ENCODE measurements at places on chromosomes 3 and 15.

GRCh38 chr3:119930286-119930685, 148.4 kb downstream of the NR1I2 start:
- no peak for DNase-seq

- DNase-seq = no peak
Observed at GRCh38 chr15:63436341-63436740, 54.7 kb upstream of the CA12 start.

DNA sequence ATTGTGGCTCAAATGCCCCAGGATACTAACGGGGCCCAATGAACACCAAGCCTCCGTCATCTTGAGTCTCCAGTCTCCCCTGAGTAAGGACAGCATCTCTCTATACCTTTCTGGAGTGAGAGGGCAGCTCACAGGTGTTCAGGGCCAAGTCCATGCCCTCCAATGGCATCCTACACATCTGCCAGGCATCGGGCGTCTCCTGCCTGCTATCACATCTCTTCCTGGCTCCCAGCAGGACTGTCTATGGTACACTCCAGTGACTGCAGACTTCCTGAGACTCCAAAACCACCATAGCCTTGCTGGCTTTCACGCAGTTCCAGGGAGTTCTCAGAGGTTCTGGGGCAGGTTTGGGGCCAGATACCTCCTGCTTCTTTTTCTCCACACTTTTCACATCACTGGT, 28.3 kb downstream of the CX3CR1 start:
- DNase-seq = no peak

DNA sequence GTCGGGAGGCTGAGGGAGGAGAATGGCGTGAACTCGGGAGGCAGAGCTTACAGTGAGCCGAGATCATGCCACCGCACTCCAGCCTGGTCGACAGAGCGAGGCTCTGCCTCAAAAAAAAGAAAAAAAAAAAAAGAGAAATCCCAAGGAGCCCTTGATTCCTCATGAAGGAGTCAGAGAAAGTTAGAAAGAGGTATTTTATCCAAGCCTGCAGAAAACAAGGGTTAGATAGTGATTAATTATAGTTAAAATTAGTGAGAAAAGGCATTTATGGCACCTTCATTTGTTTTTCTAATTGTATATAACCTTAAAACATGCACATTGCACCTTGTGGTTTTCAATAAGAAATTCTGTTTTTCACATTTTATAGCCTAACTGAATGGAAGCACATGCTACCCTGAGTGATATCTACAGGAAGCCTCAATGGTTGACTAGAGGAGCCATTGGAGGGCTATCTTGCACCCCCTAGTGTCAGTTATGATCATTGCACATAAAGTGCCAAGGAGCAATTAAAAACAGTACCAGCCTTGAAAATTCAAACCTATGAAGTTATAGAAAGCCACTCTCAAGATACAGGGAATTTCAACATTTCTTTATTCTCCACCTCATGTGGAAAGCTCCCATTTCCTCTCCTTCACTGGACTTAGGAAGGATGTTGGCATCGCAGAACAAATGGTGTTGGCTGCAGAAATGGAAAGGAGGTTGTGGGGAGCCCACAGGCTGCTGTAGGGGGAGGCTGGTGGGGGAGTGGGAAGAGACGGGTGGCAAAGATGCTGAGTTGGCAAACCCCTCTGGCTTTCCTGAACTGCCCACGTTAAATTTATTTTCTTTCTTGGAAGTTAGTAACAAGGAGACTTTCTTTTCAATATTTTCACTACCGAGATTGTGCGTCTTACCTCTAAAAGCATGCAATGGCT, 48.5 kb downstream of the ITGA11 start:
- no peak for DNase-seq

DNA sequence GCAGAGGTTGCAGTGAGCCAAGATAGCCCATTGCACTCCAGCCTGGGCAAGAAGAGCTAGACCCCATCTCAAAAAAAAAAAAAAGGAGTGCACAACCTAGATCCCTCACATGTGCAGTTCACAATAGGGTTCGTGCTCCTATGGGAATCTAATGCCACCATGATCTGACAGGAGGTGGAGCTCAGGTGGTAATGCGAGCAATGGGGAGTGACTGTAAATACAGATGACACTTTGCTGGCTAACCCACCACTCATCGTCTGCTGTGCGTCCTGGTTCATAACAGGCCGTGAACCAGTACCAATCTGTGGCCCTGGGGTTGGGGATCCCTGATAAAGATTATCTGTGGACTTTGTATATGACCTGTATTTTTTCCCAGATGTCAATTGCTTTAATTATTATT, 16.7 kb downstream of the USP8 start:
- no peak for DNase-seq

GRCh38 chr3:191809326-191809949, 348.5 kb downstream of the PYDC2 start:
- DNase-seq = no peak

DNA sequence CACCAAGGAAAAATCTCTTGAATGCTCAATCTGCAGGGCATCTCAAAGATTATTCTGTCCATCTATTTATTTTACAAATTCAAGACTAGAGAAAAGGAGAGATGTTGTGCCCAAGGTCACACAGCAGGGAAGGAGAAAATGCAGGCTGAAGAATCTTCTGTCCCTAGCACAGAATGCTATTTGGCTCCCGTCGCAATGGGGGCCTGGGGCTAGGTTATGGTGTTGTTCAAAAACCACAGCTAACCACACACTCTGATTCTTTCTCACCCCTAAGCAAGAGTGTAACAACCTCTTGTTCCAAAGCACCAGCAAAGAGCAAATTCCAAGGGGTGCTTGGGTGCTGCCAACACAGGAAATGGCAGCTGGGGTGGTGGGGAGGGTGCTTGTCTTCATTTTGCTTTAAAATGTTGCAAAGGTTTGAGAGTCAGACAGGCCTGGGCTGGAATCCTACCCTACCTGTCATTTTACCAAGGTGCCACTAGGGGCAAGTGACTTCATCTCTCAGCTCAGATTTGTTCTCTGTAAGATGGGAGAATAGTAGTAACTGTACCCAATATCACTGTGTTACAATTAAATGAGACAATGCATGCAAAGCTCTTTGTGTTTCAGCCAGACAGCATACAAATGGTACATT, 112.5 kb downstream of the ADAMTS9 start:
- DNase-seq = no peak

- no peak for DNase-seq
Observed at GRCh38 chr3:9379327-9379726, 16.5 kb downstream of the THUMPD3 start.

GRCh38 chr3:66531256-66531655, 30.4 kb upstream of the LRIG1 start:
- no peak for DNase-seq

GRCh38 chr3:149087208-149087607, 875 bp upstream of the HLTF start:
- no peak for DNase-seq

- DNase-seq = peak; percentile 22
Observed at GRCh38 chr3:52523386-52524257, 10.0 kb downstream of the NT5DC2 start.

GRCh38 chr3:20743553-20744321, 557.7 kb upstream of the SGO1 start:
- no peak for DNase-seq

DNA sequence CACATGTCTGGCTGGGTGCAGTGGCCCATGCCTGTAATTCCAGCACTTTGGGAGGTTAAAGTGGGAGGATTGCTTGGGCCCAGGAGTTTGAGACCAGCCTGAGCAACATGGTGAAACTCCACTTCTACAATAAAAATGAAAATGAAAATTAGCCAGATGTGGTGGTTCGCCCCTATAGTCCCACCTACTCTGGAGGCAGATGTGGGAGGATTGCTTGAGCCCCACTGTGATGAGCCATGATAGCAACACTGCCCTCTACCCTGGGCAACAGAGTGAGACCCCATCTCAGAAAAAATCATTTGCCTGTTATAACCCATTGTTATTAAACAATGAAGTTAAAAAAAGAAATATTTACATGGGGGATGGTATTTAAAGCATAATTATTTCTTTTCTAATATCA, 240.1 kb upstream of the ZPLD1 start:
- DNase-seq = no peak

GRCh38 chr15:31019986-31020385, 28.6 kb upstream of the MTMR10 start:
- DNase-seq = no peak

GRCh38 chr3:115864911-115865310, 241.6 kb downstream of the GAP43 start:
- DNase-seq = no peak

GRCh38 chr15:88194162-88194561, 62.4 kb downstream of the NTRK3 start:
- DNase-seq = no peak

DNA sequence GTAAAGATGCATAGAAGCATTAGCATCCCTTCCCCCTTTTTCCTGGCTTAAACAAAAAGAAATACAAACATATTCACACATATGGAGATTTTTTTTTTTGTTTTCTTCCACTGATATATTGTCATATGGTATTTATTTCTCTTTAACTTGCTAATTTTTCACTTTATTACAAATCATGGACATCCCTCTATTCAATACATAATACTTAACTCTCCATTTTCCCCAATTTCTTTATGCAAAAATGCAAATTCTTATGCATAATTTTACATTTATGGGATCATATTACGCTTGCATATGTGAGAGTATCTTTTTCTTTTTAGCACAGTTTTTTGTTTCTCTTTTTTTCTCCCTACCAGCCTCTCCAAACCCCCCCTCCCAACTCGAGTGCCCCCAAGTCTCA, 48.8 kb downstream of the CCR3 start:
- no peak for DNase-seq

GRCh38 chr15:81184188-81184587, 12.5 kb upstream of the IL16 start:
- peak; percentile 46 for DNase-seq

DNA sequence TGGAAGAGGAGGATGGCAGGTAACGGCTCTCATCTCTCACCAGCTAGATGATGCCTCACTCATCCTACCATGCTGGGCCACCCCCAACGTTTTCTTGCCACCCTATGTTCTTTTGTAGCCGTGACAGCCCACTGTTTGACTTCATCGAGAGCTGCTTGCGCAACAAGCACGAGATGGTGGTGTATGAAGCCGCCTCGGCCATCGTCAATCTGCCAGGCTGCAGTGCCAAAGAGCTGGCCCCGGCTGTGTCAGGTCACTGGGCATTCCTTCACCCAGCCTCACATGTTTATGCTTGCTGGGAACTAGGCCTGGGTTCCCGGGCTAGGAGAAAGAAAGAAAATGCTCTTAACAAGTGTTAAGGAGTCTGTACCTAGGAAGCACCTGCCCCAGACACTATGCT, 8.2 kb downstream of the COPG1 start:
- DNase-seq = no peak

DNA sequence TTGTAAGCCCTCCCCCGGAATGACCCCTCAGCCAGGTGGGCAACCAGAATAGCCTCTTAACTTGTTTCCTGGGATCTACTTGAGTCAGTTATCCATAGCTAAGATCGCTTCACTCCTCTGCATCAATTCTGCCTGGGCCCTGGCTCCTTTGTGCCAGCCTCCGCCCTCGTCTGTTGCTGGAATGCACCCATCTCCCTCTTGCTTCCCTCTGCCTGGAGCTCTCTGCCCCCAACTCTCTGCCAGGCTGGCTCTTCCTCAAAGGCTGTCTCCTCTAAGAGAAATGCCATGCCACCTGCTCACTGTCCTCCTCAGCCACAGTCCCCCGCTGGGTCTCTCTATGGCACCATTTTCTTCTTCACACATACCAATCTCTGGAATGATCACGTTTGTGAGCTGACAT, 240.8 kb downstream of the ADAMTS17 start:
- DNase-seq = no peak

DNA sequence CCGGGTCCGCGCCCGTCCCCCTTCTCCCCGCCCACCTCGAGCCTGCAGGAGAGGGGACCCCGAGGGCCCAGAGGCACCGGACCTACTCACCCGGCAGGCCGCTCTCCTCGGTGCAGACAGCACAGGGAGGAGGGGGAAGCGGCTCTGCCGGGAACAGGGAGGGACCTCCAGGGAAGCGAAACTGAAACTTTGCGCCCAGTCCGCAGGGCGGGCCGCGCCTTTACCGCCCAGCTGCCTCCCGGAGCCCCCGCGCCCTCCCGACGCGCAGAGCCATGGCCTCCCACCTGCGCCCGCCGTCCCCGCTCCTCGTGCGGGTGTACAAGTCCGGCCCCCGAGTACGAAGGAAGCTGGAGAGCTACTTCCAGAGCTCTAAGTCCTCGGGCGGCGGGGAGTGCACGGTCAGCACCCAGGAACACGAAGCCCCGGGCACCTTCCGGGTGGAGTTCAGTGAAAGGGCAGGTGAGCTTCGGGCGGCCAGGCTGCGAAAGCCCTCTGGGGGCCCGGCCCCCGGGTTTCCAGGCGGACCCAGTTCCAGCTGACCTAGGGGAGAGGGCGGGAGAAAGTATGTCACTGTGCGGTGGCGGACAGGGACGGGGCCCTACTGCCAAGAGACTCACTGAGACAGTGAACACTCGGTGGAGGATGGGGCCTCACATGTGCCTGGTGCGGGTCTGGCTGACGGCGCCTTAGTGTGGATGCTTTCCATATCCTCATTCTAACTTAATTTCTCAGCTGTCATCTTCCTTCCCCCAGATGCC, at the start of the genes DTX3L and PARP9:
Gene DTX3L, plus strand, starts transcription at position 184 of the 758 bp plus-strand sequence. Its CDS starts 89 bp downstream, at position 273.
Gene PARP9, minus strand, starts transcription at position 146 of the 758 bp plus-strand sequence. CDS start 4,680 bp downstream, outside the sequence.
- DNase-seq = peak; percentile 89

GRCh38 chr3:133532951-133533350, 40.5 kb upstream of the CDV3 start:
- DNase-seq = no peak

- DNase-seq = no peak
Observed at GRCh38 chr3:133388696-133389395, 11.0 kb upstream of the BFSP2 start.

DNA sequence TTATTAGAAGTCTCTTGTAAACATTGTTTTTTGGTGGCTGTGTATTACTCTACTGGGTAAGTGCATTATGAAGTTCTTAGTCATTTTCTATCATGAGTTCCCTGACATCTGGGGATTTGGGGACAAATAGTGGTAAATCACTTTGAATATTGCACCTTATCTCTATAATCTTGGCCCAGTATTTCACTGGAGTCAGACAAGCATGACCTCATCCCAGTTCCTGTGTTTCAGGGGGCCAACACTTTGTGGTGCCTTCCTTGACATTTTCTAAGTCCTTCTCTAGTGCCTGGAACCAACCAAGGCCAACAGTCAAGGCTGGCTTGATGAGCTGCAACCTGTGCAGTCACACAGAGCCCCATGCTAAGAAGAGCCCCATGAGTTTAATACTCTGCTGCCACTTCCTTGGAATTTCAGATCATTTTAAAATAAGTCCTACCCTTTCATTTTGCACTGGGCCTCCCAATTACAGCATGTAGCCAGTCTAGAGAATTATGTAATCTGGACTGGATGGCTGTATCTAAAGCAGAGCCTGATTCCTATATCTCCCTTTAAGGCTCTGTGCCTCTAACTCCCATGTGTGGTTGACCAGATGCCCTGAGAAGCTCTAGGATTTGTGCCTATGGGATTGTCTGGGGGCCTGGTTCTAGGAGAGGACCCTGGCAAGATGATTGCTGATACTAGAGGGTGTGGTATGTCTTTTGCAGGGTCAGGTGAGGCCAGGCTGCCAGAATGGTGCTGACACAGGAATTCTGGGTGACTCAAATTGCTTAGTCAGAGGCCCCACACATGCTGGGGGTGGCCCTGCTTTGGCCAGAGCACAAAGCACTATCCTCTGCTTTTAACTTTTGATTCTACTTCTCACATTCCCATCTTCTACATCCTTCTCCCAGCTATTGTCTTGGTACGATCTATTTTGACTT, 319.6 kb upstream of the TBC1D5 start:
- DNase-seq = no peak
